Foreskin fibroblast (primary cell): ENCODE measurements at places on chromosomes 2 and 18.

GRCh38 chr2:5677133-5677532 lies 15.1 kb upstream of the SOX11 start:
- DNase-seq: no peak

GRCh38 chr2:64455545-64455944 lies 1.6 kb downstream of the LGALSL start:
- DNase-seq: no peak

GRCh38 chr2:135980434-135981079 lies 4.9 kb downstream of the DARS1 start:
- no peak for DNase-seq

DNA sequence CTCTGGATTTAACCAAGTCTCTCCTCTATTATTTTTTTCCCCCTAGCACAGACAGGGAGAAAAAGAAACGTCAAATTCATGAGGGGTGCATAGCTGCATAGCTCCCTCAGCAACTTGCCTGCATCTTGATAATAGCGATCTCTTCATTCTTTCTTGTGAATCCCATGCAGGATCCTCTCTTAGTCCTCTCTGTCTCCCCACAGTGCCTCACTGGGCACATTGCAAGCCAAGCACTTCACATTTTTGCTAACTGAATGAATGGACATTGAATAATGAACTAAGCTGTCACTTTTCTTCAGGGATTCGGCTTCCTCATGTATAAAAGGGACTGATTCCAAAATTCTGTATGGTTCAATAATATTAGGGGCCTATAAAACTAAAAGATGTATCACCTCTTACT lies 2.9 kb upstream of the EPB41L3 start:
- DNase-seq: no peak

DNA sequence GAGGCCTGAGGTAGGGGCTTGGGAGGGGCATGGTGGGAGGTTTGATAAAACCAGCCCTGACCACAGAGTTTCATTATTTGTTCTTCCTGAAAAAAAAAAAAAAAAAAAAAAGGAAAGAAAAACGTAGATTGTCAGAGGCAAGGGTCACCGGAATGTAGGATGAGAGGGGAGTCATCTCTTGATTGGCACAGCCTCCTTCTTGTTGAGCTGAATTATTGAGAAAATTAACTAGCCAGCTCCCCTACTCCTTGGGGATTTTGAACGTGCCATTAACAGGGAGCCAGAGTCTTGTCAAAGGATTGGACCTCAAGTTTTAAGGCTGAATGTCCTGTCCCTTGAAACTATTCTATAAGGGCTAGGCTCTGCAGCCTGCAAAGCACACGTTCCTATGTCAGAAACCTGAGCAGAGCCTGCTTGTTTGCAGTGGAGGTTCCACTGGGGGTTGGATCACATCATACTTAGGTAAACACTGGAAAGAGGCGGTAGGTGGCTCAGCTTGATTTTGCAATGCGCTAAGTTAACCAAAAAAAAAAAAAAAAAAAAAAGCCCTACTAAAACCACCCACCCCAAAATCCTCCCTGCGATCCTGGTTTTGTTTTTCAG lies 2.3 kb downstream of the INHBB start:
- no peak for DNase-seq

DNA sequence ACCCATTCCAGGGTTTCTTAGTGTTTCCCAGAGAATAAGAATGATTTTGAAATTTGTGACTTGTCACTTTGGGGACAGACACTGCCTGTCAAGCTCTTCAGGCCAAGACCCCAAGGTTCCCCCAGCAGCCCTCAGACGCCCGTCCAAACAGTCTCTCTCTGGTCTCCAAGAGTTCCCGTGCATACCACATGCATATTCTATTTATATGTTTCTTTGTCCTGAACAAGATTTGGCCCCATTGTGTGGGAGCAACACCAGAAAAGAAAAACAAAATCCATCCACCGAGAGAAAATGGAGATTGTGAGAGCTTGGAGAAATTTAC lies 52.2 kb upstream of the CTAGE1 start:
- DNase-seq: no peak

DNA sequence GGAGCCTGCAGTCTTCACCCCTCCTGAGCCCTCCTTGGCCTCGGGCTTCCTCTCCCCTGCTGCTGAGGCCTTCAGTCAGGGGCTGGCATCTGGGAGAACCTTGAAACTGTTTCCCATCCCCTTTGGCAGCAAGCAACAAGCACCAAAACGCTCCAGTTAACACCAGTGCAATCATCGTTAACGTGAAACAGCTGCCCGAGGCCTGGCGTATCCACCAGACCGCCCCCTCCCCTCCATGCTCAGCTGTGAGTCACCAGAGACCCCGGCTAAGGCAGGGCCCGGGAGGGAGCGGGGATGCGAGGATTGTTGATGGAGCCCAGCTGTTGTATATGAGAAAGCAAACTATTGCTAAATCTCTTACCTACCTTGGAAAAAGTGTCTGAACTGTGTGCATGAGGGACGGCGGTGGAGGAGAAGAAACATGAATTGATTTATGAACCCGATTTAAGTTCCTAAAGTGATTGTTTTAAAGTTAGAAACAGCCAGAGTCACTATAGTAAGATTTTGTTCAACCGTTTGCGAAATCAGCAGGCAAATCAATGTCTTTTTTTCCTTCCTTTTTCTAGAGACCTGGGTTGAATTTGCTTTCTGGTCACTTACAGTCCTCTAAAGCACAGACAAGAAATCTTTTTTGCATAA lies 5.2 kb downstream of the ZFP36L2 start:
- DNase-seq: peak; percentile 91

DNA sequence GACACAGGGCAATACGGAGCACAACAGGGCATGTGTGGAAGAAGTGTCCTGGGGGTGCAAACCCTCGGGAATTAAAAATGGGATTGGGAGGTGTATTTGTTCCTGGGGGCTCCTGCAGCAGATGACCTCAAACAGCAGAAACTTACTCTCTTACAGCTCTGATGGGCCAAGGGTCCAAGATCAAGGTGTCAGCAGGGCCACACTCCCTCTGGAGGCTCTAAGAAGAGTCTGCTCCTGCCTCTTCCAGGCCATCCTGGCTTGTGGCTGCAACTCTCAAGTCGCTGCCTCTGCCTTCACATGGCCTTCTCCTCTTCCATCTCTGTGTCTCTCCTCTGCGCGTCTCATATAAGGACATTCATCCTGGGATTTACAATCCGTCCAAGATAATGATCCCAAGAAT lies 12.4 kb upstream of the SPATA3 start:
- no peak for DNase-seq

- DNase-seq: peak; percentile 78
Measured at GRCh38 chr2:118865106-118865505, 17.7 kb upstream of the EN1 start.

GRCh38 chr18:3046216-3046808 lies 33.4 kb upstream of the LPIN2 start:
- no peak for DNase-seq

DNA sequence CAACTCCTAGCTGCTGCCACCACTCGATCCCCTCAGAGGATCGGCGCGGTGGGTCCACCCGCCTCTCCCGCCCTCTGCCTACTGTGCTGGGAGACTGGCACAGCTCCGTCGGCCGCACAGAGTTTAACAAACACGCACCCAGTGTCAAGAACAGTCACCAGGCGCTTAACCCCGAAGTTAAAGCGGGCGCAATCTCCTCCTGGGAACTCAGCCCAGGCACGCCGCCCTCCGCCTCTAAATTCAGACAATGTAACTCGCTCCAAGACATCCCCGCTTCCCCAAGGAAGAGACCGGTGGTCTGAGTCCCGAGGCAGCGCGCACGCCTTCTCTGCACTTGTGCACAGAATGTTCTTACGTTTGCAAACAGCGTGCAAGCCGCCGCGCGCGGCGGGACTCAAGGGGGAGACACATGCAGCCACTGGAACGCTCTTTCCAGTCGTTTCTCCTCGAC lies 533 bp downstream of the CXCR4 start:
- DNase-seq: peak; percentile 65

- no peak for DNase-seq
Measured at GRCh38 chr2:28981016-28981441, at the start of gene TOGARAM2. TOGARAM2 (plus strand) TSS chr2:28981298; CDS start chr2:28994835, 13,537 bp downstream.

DNA sequence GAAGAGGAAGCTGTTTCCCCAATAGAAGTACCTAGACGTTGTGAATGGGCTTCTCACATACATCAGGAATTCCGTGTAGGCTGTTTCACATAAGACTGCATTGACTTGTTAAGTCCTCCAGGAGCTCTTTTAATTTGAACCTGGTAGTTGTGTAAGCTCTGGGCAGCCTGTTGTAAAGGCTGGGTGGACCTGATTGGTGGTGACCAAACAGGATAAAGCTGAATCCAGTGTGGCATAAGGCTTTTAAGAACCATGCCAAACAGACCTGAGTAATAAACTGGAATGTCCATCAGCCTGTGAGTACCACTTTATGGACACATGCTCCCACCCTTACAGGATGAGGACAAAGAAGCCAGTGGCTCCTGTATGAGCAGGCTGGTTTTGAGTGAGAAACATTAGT lies 24.1 kb downstream of the RMND5A start:
- peak; percentile 12 for DNase-seq

GRCh38 chr2:106057206-106057605 lies 136.9 kb downstream of the UXS1 start:
- DNase-seq: no peak

DNA sequence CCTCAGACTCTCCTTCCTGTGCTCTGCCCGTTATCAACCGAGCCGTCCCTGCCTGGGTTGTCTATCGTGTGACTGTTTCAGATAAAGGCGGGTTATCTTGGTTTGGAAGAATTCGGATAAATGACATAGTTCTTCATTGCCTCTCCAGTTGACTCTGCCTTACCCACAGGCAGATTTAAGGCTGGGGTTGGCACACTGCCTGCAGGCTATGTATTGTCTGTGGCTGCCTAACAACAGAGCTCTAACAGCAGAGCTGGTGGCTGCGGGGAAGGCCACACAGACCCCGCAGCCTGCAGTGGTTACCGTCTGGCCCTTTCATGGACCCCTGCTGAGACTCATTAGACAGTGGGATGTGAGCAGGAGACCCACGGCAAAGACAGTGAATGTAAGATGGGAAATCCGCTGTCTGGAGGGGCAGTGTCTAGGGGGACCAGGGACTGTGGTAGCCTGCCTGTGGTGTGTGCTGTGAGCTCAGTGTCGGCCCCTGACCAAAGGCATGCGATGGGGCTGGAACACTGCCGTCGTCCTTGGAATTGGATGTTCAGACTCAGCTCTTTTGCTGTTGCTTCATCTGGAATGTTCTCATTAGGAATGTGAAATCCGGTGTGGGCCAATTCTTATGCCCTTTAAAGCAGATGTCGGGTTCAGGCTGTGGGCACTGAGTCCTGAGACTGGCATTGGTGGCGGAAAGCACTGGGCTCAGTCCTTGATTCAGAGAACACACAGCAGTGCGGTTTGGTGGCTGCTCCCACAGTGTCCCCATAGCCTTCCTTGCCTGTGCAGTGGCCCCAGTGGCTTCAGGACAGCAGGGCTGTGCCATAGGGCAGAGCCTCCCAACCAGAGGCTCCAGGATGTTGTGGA lies 44.5 kb downstream of the SH3RF3 start:
- peak; percentile 92 for DNase-seq

DNA sequence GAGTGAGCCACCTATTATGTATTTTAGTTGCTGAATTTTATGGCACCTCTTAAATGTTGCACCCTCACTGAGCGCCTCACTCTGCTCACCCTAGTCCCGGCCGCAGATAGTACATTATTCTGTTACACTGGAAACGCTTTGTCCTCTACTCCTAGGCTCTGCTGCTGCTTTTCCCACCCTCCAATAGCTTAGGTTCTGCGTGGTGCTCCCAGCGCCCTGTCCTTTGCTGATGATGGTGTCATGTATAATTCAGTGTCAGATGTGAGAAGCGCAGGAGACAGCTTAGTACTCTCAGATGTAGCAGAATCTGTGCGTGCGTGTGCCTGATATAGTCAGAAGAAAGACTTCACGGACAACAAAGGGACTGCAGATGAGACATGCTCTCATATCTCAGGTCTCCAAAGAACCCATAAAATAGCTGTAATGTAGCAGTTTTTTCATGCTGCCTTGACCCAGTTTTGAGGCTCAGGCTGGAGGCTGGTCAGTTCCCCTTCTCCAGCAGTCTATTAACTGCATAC lies 1.4 kb upstream of the REEP1 start:
- no peak for DNase-seq

DNA sequence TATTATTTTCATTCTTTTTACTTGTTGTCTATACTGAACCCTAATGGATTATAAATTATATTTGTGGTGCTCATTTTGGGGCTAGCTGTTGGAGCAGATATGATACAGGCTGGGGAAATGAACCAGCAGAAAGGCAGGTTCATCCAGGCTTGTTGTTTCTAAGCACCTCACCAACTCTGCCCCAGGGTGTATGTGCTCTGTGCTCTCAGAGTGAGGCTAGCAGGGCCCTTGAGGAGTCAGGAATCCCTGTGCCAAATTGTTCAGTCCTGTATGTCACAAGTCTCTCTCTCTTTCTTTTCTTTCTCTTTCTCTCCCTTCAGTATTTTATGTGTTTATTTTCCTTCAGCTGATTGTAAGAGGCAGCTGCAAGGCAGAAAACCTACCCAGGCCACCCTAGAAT lies 181.1 kb upstream of the DPP10 start:
- DNase-seq: no peak

DNA sequence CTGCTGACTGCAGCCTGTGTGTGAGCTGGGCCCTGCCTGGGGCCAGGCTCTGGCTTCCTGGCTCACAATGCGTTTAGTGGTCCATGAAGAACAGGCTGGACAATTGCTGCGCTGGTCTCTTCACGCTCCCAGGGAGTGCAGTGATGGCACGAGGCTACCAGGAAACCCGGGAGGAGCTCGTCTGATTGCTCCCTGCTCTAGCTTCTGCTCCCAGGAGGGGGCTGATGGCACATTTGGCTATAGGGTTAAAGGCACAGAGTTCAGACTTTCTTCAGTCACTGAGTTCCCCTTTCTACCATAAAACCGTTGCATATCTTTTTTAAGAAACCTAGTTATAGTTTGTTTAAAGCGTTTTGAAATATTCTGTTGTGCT lies 60.1 kb downstream of the KCNF1 start:
- DNase-seq: no peak

DNA sequence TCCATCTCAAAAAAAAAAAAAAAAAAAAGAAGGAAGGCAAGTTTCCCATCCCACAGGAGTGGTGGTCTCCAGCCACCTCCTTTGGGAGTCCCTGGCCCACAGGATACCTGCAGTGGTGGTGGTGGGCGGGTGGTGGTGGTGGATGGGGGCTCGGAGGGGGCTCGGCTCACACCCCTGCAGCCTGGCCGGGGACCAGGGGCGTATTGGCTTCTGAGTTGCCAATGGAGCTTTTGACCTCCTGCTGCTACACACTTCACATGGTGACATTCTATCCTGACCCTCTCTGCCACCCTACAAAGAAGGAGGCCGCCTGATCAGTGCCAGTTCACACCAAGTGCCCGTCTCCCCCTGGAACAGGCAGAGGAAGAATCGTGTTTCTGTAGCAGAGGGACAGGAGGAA lies 119.6 kb downstream of the NFATC1 start:
- no peak for DNase-seq
